ENCODE measurements at places on chromosomes 3 and 15. TPM values are rescaled to one million over a fixed set of nuclear protein-coding genes. Genes with fewer than 3 reads are reported as not detected.

DNA sequence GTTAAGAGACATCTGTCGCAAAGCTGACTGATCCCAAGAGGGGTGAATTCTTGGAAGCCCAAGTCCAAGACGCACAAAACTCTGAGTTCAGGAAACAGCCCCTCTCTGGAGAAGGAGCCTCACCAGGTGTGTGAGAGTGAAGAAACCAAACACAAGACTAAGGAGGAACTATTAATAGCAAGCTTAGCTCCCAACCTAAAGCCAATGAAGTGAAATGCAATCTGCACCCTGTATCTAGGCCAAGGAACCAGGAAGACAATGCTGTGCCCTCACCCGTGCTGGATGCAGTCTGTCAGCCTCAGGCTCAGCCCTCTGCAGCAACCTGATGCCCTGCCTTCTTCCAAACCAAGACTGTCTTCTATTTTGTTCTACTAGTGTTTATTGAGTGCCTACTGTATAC lies 22.5 kb upstream of the THBS1 start:
- no peak for DNase-seq

- no peak for DNase-seq
Measured at GRCh38 chr3:71949442-71949841, 164.5 kb upstream of the PROK2 start.

TNFSF10 gene
- 9.2 TPM for total RNA-seq

PP2D1 gene
- total RNA-seq = not detected

MESD gene
- 10.2 TPM for total RNA-seq

GRCh38 chr3:184176377-184177330 lies 2.0 kb downstream of the AP2M1 start:
- no peak for DNase-seq

GRCh38 chr3:61966200-61966599 lies 404.8 kb downstream of the PTPRG start:
- no peak for DNase-seq

B3GNT5 gene
- 0.73 TPM for total RNA-seq

GRCh38 chr15:70532531-70533186 lies 230.7 kb downstream of the UACA start:
- no peak for DNase-seq

DNA sequence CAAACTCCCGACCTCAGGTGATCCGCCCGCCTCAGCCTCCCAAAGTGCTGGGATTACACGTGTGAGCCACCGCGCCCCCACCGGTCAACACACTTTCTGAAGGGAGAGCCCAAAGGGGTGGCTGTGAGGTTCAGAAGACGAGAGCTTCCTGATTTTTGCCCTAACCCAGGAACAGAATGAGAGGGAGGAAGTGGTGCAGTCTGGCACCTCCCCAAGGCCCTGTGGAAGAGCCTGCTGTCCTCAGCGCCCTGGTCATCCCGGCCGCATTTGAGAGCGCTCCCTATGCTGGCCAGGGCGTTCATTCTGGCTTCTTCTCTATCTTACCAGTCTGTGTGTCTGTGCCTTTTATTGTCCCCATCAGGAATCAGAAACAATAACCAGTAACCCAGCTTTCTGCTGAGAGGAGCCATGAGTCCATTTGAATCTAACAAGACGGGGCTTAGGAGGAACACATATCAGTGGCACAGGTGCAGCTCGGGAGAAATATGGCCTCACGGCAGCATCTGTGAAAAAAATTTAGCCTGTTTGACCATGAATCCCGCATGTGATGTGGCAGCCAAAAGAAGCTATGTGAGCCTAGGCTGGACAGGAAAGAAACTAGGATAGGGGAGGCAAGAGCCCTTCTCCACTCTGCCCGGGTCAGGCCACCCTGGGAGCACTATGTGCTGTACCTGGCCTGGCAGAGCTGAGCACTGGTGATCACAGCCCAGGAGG lies 12.9 kb downstream of the BDH1 start:
- no peak for DNase-seq

GRCh38 chr3:29143151-29143550 lies 137.7 kb upstream of the RBMS3 start:
- DNase-seq = no peak

GRCh38 chr15:60283936-60284335 lies 113.8 kb downstream of the ANXA2 start:
- no peak for DNase-seq

GPR62 gene
- not detected for total RNA-seq

- DNase-seq = no peak
Measured at GRCh38 chr15:69280783-69281182, 17.9 kb upstream of the PAQR5 start.

DNA sequence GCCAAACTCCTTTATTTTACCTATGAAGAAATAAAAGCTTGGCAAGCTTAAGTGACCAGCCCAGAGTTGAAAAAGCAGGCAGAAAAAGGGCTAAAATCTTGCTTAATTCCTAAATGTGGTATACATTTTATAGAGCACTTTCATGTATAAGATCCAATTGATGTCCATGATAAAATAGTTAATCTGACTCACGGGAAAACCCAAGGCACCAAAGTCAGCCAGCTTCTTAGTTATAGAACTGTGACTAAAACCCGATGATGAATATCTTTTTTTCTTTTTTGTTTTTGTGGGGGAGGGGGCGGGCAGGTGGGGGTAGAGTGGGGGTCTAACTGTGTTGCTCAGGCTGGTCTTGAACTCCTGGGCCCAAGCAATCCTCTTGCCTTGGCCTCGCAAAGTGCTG lies 71.4 kb downstream of the PEAK1 start:
- DNase-seq = no peak

CIB1 gene
- total RNA-seq = 279 TPM

- DNase-seq = no peak
Measured at GRCh38 chr3:178318941-178319816, 217.1 kb upstream of the KCNMB2 start.

- no peak for DNase-seq
Measured at GRCh38 chr15:23857028-23857641, 170.0 kb upstream of the NDN start.

DNA sequence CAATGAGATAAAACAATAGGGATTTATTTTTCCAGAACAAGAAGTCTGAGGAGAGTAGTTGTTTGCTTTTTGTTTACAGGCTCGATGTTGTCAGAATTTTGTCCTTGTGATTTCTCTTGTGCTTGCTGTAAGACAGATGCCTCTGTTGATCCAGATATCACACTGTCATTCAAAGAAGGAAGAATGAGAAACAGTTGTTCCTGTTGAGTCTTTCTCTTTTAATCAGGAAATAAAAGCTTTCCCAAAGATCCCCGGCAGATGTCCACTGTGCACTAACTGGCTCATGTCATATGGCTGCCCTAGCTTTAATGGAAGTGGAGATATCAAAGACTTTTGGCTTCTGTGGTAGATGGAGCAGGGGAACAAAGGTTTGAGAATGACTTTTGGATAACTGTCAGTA lies 6.8 kb downstream of the SERPINI1 start:
- no peak for DNase-seq

- no peak for DNase-seq
Measured at GRCh38 chr3:38630070-38630469, 19.4 kb downstream of the SCN5A start.

DNA sequence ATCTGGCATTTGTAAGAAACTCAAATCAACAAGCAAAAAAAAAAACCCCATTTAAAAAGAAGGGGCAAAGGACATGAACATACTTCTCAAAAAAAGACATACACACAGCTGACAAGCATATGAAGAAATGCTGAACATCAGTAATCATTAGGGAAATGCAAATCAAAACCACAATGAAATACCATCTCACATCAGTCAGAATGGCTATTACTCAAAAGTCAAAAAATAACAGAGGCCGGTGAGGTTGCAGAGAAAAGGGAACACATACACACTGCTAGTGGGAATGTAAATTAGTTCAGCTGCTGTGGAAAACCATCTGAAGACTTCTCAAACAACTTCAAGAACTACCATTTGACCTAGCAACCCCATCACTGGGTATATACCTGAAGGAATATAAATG lies 199.4 kb upstream of the THBS1 start:
- DNase-seq = no peak

SNX33 gene
- 0.59 TPM for total RNA-seq

DNA sequence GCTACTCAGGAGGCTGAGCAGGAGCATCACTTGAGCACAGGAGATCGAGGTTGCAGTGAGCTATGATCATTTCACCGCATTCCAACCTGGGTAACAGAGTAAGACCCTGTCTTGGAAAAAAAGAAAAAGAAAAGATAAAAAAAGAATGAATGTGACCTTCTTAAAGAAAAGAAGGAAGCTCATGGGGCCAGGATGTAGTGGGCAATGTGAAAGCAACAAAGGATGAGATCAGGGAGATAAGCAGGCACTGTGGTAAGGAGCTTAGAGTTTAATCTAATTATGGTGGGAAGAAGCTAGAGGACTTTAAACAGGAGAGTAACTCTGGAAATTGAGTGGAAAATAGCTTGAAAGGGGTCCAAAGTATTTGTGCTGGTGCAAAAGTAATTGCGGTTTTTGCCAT lies 231.6 kb upstream of the UBE2E2 start:
- no peak for DNase-seq

DNA sequence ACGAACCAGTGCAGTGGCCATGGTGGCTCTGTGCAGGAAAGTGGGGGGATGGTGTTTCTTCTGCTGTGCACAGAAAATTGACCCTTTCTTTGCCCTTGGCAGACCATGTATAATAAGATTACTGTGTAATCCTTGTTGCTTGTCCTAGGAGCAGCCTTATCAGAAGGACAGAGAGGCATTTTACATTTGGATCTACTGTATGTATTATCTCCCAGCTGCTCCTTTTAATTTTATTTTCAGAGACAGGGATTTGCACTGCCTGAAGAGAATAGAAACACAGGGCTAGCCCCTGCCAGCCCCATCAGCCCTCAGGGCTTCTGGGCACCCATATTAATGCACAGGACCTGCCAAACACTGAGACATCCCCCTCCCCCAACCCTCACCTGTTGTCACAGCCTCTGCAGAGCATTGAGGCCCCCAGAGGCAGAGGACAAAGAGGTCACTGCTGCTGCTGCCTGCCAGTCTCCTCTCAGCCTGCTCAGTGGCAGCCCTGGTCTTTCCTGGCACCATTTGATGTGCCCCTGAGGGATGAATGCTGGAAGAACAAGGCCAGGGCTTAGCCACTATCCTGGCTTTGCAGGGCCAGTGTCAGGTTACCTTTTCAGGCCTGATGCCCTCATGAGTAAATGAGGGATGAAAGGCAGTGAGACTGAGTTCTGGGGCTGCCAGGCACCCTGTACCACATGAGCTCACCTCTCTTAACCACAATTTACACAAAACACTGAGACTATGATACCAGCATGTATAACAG lies 533.4 kb downstream of the NTRK3 start:
- DNase-seq = no peak

CCR2 gene
- 1.0 TPM for total RNA-seq

PLA2G4E gene
- total RNA-seq = not detected

ADAM10 gene
- 80.4 TPM for total RNA-seq

DNA sequence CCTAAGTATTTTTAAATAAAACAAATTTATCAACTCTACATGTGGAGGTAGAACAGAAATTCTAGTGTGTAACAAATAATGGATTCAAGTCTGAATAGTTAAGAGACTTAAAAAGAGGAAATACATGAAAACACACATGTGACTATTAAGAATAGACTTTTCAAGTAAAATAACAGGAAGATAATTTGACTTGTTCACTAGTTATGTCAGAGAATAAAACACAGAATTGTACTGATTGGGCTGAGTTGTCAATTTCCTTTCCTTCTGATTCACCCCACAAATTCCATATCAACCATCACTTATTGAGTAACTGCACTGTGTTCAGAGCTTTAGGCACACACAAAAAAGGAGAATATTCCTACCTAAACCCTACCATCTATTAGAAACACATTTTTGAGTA lies 557.2 kb downstream of the TUSC7 start:
- DNase-seq = no peak

GRCh38 chr3:56885879-56886278 lies 84.1 kb upstream of the ARHGEF3 start:
- no peak for DNase-seq

CD86 gene
- total RNA-seq = 0.69 TPM
